ENCODE measurements at places on chromosomes 11 and 22.

DNA sequence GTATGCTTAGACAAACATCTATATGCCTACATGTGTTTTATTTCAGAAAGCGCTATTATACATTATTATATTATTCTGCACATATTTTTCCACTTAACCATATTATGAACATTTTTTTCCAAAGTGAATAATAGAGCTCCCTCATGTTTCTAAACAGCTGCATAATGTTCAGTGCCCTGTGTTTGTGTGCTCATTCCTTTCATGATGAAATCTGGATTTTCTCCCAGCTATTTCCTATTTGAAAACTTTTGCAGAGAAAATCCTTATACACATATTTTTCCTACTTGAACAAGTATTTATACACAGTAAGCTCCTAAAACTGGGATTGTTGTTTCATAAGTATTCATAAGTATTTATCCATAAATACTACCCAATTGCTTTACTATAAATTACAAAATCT is 18.1 kb upstream of the RFPL2 start:
- peak; percentile 31 for DNase-seq

- peak; percentile 12 for DNase-seq
These were observed 39.2 kb downstream of the BIRC2 start for GRCh38 chr11:102386136-102386734.

DNA sequence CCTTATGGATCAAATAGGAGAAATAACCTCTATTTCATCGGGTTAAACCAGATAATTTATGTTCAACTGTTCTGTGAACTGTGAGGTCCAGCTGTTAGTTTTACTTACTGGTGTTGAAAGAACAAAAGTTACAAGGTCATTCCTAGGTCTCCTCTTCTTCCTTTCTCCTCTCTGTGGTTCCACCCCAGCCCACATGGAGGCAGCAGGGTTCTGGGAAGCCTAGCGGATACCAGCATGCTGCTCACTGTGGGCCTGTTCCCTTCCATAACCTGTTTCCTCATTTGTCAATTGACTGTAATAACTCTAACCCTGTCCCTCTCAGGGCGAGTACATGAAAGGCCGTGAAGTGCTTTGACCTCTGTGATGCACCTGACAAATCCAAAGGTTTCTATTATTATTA is 27.8 kb downstream of the RELT start:
- peak; percentile 62 for DNase-seq

- DNase-seq: no peak
These were observed 42.6 kb downstream of the TST start for GRCh38 chr22:36976606-36977005.

GRCh38 chr22:48118654-48119053 is 1356.2 kb downstream of the TBC1D22A start:
- no peak for DNase-seq

DNA sequence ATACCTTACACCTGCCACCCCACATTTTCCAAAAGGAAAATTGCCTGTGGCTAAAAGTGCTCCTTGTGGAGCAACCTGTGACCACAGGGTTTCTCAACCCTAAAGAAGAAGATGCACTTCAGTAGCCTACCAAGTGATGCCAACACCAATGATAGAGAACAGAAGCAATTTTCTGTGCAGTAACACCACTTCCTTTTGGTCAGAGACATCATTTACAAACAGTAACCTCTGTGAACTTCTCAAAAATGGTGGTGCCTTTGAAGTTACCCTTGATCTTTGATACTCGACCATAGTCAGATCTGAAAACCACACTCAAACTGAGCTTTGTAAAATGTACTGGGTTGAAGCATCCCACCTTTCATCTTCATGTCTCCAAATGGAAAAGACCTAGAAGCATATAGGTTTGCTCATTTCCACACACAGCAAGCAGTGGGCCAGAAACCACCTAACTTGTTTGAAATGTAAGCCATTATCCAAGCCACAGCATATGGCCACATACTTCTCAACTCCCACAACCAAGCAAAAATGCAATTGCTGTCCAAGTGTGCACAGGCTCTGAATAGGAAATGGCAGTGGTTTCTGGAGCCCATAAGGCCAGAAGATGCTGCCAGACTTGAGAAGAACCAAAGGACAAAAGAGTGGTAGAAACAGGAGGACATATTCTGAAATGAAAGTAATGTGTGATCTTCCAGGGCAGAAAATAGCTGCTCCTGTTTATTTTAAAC is 24.3 kb downstream of the MPPED2 start:
- DNase-seq: no peak

DNA sequence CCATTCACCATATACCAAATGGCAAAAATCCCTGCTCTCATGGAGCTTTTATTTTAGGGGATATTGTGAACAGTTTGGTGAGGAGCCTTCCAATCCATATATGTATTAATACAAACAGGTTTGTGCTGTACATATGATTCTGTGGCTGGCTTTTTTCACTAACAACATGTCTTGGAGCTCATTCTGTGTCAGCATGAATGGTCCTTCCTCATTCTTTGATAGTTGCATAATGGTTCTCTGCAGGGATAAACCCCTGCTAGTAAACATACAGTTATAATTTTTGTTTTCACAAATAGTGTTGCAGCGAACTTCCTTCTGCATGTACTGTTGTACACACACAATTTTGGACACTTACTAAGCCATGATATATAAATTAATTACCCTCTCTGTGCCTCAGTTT is 8.3 kb downstream of the PRR5L start:
- DNase-seq: peak; percentile 63

DNA sequence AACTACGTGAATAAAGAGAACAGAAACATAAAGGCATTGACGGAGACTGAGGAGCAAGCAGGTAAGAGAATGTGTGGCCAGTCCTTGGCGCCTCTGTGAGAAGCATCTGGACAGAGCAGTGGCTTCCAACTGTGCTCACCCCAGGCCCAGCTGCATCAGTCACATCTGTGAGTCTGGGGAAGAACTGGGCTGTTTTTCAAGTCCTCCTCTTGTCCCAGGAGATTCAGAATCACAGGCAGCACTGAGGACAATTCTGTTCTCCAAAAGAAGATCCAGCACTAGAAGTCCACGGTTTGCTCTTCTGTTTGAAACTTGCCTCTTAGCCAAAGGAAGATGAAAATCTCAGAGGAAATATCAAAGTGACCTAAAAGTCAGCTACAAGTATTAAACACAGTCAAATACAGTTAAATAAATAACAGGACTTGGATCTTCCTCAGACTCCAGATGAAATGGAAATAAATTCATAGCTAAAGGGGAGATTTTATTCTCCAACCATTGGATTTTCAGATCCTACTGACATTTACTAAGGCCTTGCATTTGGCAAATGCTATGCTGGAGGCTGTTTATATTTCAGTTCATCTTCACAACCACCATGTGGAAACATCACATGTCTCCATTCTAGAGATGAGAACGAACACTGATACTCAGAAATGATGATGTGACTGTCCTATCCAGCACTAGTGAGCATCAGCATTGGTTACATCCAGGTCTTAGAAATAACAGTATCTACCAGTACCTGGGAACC is 14.1 kb downstream of the FAM181B start:
- DNase-seq: no peak

DNA sequence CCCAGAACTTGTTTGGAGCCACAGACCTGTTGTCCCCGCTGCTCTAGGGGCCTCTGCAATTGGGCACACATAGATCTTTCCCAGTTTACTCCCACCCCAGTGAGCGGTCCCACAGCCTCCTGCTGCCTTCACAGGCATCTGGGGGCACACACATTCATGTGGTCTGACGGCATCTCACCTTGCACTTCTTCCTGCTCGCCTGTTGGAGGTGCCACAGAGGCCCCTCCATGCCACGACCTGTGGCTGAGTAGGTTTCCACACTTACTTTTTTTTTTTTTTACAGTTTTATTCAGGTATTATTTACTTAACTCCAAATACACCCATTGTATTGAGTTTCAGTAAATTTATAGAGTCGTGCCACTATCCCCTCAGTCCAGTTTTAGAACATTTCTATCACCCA is 68.9 kb upstream of the SEPTIN5 start:
- DNase-seq: no peak

DNA sequence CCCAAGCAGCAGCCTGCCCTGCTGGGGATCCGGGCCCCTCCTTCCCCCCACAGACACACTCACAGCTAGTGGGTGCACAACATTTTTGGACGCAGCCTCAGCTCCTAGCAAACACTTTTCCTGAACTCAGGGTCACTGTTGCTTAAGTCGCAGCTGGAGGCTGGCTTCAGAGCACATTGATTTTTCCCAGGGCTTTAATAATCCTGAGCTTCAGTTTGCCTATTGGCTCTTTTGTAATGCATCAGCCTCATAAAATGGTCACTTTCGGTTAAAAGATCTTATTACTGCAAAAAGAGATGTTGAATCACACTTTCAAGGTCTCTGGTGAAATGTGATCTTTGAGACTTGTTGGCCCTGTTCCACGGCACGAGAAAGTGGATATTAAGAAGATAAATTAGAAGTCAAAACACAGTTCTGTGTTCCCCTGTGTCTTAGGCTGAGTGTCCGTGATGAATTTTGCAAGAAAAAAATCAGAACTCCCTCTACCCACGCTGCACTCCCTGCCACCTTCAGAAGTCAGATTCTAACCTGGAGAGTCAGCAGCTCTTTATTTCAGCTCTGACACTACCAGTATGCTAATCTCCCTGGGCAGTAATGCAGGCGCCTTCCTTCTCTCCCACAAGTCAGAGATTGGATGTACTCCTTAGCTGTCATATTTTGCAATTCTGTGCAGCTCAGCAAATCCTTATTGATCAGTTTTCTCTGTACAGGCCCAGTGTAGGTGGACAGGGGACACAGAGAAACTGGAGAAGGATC is 158.2 kb upstream of the E2F8 start:
- DNase-seq: peak; percentile 35

- no peak for DNase-seq
These were observed 15.0 kb upstream of the CYP2R1 start for GRCh38 chr11:14906993-14907392.

DNA sequence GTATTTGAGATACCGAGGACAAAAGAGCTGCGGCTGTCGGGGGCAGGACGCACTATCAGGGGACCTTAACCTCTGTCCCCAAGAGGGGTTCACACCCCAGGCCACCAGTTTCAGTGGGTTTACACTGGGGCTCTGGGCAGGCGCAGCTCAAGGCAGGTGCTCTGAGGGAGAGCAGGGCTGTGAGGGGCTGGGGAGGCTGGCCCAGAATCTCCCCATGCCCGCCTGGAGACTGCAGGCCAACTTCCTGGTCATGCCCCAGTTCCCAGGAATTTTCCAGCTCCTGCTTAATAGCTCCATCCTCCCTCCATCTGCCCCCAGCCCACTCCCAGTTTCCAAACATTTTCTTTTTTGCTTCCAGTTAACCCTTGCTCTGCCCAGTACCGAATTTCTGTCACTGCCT is 7.6 kb upstream of the PGA3 start:
- DNase-seq: no peak

DNA sequence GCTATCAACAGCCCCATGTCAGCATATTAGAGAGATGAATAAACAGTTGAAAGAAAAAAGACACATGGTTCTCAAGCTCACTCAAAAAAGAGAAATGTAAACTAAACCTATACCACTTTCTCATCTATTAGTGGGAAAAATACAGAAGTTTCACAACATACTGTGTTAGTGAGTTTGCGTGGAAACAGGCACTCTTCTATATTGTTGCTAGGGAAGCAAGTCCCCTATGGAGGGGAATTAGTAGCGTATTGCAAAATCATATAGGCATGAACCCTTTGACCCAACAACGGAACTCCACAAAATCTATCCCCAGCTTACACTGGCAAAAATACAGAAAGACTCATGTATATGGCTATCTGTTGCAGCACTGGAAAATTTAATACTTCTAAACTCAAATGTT is 14.2 kb upstream of the RFPL2 start:
- no peak for DNase-seq

GRCh38 chr11:31107649-31108048 is 261.9 kb downstream of the DCDC1 start:
- no peak for DNase-seq

- DNase-seq: peak; percentile 90
These were observed 554 bp downstream of the LRRC32 start for GRCh38 chr11:76669901-76670484.

GRCh38 chr11:1460396-1460985 is 26.1 kb downstream of the MOB2 start:
- DNase-seq: no peak

GRCh38 chr11:45097721-45098493 is 48.5 kb upstream of the PRDM11 start:
- peak; percentile 74 for DNase-seq

GRCh38 chr11:127609025-127609773 is 608.6 kb upstream of the KIRREL3 start:
- no peak for DNase-seq

GRCh38 chr11:120108785-120109168 is 29.1 kb downstream of the TRIM29 start:
- no peak for DNase-seq

DNA sequence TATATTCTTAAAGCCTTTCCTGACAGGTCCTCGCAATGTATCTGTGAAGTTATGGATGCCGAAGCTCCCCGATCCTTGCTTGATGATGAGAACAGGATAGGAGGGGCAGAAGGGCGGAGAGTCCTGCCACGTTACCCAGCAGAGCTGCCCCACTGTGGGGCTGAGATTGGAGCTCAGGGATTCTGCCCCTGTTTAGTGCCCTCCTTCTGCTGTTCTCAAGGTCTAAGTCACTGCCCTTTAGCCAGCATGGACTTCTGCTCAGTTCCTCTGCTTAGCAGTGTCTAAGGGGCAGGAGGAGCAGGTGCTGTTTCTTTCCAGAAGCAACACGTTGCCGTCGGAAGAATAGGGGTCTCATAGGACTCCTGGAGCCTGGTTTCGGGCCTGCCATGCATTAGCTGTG is 164.2 kb upstream of the B3GAT1 start:
- no peak for DNase-seq

- DNase-seq: no peak
These were observed 41.5 kb downstream of the TRMU start for GRCh38 chr22:46376908-46377524.

- no peak for DNase-seq
These were observed 457.2 kb upstream of the CADM1 start for GRCh38 chr11:115961159-115962003.

DNA sequence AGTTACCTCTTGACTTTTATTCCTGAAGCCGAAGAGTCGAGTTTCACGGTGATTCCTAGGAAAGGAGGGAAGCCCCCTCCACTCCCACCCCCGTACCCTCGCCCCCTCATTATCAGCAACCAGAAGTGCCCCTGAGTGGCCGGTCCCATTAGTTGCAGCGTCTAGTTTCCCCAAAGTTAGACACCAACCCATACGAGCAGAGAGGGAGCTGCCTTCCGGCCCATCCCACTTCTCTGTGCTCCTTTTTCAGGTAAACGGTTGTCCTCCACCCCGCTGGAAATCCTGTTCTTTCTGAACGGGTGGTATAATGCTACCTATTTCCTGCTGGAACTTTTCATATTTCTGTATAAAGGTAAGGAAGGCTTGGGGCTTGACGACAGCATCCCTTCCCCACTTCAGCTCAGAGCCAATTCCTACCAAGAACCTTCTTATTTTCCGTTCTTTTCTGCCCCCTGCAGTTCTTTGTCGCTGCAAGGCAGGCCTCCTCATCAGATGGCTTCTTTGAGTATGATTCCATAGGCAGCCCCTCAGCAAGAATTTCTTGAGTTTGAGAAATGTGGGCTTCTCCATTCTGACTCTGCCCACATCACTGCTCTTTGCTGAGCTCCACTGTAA is 701 bp downstream of the TMEM216 start:
- peak; percentile 31 for DNase-seq

All from adipocyte (in vitro differentiated cells).